SHP77 (cell line): ENCODE measurements at places on chromosomes 7 and 10.

DNA sequence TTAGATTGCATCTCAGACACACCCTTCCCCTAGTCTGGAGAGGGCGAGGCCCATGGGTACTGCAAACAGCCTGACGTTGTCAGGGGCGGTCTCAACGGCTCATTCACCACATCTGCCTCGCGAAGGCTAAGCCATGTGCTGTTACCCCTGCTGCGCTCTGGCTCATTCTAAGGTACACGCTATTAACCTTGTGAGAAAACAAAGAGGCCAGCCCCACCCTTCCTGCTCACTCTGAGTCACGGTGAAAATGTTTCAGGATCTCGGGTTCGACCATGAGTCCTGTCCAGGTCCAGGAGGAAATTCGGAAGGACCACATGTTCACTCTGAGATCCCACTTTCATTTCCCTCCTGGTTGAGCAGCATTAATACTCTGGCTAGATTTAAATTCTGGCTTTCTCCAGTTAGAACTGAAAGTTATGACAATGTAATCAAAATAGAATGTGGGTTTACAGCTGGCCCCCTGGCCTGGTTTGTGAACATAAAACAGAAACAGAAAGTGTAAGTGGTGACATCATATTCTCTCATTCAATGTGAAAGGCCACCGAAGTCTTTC is 55.2 kb downstream of the EGFR start:
- DNase-seq = peak; percentile 38

DNA sequence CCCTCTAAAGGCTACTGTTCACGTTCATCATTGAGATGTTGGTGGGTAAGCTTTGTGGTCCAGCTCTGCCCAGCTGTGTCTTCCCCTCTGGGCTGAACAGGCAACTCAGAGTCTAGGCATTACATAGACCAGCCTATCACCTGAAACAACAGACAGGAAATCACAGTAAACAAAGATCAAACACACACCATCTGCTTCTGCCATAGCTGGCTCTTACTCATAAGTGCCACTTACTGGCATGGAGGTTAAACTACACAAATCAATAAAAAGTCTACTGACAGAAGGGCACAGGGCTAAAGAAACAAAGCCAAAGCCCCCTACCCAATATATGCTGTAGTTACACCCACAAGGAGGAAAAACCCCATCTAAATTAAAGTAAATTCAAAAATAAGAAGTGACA is 35.0 kb downstream of the SEPTIN14 start:
- peak; percentile 76 for DNase-seq

- DNase-seq = no peak
These were observed 145.3 kb upstream of the FRMD4A start for GRCh38 chr10:14476006-14476405.

GRCh38 chr10:62054830-62055229 is 153.3 kb downstream of the ARID5B start:
- no peak for DNase-seq

DNA sequence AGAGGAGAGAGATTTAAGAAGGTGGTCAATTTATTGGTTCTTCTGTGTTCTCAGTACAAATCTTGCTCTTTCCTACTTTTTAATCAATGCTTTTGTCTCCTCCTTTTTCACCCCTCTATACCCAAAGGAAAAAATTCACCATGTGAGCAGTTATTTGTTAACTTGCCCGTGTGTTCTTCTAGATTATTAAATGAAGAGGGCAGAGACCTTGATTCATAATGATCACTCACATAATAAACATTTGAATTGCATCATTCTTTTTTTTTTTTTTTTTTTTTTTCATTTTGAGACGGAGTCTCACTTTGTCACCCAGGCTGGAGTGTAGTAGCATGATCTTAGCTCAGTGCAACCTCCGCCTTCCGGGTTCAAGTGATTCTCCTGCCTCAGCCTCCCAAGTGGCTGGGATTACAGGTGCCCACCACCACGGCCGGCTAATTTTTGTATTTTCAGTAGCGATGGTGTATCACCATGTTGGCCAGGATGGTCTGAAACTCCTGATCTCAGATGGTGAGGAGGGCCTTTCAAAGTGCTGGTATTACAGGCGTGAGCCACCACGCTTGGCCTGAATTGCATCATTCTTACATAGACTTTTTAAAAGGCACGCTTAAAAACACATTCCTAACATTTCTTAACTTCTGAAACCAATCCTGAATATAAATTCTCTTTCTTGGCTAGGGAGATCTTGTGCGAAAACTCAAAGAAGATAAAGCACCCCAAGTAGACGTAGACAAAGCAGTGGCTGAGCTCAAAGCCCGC is 3.6 kb downstream of the GARS1 start:
- DNase-seq = no peak

DNA sequence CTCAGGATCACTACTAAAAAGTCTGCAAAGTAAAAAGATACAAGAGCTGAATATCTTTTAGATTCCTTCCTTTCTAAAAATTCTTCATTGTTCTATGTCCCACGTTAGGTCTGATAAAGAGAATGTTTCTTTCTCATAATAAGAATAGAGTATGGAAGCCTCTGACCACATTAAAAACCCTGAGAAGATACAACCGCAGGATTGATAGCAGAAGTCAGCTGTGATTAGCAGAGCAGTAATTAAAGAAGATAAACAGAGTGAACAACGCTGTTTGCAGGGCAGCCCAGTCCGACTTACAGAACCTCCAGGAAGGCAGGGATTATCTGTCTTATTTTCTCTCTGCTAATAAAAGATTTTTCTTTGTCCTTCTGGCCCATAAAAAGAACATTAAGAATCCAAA is 31.4 kb upstream of the PITRM1 start:
- DNase-seq = no peak

DNA sequence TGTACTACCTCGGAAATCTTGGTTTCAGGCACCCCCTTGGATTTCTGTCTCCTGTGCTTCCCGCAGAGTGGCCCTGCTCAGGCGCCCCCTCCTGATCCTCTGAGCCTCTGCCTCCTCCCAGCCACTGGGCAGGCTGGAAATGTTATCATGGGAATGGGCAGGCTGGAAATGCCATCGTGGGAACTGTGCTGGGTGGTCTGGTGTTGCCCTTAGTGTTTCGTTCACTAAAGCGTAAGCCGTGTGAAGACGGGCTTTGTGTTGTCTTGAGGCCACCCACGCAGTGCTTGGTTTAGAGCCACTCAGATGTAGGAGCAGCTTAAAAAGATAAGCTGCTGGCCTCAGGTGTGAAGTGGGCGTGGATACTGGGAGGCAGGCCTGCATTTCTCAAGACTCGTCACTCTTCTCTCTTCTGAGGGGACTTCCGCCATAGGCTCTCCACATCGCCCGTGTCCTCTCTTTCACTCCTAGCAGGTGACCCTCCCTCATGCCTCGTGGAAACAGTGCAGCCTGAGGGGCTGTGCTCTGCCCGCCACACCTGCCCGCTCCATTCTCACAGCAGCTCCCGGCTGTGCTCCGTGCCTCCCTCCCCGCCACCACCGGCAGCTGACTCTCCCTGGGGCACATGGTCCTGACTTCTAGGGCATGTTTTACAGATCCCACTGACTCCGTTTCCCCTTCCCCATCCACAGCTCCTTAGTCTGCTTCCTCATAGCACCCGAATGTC is 28.5 kb downstream of the PPP2R2D start:
- no peak for DNase-seq

DNA sequence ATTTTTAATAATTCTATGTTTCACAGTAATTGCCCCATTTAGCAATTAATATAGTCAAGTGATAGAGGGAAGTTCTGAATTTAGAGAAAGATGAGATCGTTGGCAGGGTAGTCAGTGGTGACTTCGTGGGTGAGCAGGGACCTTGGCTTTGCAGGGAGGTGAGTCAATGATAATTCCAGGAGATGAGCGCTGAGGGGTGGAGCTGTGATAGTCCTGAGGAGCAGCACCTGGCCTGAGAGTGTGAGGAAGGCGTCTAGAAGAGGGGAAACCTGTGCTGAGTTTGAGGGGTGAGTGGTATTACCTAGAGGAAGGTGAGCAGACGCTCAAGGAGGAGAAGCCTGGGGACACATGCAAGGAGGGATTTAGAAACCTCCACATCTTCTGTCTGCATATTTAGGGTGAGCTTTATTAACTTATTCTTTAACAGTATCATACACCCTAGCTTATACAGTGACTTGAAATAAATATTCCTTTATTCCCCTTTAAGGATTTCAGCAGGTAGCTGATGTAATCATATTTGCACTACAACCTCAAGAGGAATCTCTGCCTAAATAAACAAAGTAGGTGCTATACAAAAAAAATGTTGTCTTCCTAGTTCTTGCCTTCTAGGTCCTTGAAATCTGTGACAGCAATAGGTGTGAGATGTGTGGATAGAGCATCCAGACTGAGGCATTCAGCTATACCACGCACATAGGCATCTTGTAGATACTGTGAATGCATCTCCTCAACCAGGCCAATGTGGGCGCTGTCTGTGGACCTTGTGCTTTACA is 2.1 kb upstream of the TRIL start:
- DNase-seq = no peak

DNA sequence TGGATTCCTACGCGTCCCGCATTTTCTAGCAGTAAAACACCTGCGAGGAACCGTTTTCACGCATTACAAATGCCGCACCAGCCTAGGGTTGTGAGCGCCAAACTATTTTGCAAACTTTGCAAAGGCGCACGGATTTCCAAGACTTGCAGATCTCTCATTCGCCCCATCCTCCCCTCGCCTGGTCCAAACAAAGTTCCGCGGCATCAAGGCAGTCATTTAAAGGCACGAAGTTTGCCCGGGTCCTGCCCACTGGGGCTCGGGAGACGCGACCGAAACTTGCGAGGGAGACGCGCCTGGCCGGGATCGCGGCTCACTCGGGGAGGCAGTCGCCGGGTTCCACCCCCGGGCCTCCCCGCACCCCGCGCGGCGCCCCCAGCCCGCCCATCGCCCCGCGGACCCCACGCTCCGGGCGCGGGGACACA is 613 bp downstream of the USP6NL start:
- no peak for DNase-seq
